GM04504 (cell line): ENCODE measurements at places on chromosomes 2 and 18.

GRCh38 chr2:191916826-191917225 lies 69.9 kb upstream of the CAVIN2 start:
- DNase-seq, result no peak

DNA sequence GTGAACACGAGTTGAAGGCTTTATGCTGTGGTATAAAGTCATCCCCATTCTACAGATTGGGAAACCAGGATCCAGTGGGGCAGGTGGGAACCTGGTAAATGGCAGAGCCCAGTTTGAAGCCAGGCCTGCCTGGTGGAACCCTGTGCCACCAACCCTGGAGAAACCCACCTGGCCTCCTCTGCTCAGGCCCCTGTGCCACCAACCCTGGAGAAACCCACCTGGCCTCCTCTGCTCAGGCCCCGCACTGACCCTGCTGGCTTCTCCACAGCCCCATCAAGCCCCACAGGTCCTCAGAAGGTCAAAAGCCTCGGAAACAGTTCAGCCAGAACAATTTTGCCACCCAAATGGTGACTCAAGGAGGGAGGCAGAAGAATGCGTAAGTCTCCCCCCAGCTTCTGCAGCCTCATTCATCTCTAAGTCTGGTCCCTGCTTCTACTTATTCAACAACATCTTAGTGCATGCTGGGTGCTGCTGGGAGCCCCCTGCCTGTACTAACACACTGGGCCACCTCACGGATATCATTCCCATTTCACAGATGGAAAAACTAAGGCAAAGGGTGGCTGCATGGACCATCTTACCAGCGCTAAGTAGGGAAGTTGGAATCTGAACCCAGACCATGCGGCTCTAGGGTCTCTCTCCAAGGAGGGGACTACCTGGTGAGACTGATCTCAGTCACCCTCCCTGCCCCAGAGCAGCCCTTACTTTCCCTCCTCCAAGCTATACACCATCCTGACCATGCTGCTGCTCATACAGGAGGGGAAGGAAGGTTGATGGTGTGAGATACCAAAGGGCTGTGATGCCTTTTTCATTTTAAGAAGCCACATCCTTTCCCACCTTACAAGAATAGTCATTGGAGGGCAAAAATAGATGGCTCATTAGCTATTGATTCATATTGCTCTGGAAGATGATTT lies 93.7 kb upstream of the ID2 start:
- DNase-seq, result no peak

DNA sequence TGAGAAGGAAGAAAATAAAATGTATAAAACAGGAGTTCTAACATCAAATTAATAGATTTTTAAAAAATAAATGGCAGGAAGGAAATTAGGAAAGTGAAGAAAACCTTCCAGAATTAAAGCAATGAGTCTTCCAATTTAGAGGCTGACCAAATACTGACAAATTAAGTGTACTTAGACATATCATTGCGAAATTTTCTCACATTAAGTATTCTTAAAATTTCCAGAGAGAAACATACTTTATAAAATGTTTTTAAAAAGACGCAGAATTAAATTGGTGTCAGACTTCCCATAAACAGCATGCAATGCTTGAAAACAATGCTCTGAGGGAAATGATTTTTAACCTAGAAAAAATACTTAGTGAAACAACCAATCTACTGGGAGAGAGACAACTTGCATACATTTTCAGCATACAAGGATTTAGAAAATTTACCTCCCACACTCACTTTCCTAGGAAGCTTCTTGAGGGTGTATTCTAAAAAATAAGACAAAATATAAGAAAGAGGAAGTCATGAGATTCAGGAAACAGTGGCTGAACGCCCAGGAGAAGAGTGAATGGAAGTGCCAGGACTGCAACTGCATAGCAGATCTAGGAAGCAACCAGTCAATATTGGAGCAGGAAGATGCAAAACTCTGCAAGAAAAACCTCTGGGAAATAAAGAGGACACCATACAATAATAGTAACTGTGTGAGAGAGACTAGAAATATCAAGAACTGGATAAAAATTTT lies 339.9 kb downstream of the ADCYAP1 start:
- DNase-seq, result no peak

DNA sequence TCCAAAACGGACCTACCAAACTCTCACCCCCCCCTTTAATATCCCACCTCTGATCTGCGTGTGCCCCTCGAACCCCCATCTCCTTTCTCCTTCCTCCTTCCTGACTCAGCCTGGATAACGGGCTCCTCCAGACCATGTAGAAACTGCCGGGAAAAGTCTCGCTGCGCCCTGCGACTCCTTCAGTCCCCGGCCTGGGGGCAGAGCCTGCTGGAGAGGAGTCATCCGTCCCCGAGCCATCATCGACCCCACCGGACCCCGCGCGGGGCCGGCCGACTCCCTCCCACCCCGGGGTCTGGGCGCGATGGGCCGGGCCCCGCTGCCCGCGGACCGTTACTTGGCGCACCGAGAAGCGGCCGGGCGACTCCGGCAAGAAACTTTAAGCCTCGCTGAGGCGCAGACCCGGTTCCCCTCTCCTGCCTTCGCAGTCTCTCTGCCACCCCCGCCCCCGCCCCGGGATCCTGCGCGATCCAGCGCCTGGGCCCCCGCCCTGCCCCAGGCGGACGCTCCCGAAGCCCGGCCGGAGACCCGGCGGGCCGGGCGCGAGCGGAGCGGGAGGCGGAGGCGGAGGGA lies 3.4 kb downstream of the ZEB2 start:
- no peak for DNase-seq

DNA sequence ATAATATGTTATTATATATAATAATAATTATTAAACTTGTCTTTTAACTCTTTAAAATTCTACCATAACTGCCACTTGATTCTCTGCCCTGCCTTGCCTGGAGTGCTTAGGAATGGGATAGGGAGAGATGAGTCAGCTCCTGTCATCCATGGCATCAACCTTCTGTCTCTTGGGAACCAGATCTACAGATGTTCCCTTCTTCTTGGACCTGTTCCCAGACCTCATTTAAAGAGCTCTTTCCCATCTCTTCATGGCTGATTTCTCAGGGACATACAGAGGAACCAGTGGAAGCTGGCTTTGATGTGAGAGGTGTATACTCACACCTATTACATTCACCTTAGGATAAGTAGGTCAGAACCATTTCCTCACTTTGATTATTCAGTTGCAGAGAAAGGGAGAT lies 155.3 kb upstream of the MYO3B start:
- peak; percentile 88 for DNase-seq

- no peak for DNase-seq
Observed at GRCh38 chr2:28340312-28341202, 52.1 kb upstream of the FOSL2 start.

DNA sequence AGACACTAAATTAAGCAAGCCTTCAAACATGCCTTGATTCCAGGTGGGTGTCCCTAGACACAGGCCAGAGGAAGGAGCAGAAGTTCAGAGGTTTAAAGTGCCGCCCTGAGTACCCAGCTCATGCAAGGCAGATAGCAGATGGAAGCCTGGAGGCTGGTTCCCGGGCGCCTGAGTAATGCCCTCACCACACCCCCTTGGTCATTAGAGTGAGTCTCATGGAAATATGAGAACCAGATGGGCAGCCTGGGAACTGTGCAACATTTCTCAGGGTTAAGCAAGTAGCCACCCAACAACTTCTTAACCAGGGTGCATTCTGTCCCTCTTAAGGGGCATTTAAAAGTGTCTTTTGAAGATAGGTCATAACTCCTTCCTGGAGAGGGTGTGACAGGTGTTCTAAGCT lies 44.1 kb downstream of the TGFA start:
- no peak for DNase-seq

GRCh38 chr2:5925604-5926003 lies 233.4 kb downstream of the SOX11 start:
- no peak for DNase-seq

GRCh38 chr2:120680136-120680761 lies 55.4 kb upstream of the GLI2 start:
- DNase-seq, result peak; percentile 78

- no peak for DNase-seq
Observed at GRCh38 chr2:130846686-130847375, 10.1 kb downstream of the ARHGEF4 start.

GRCh38 chr18:48222118-48222517 lies 187.1 kb downstream of the ZBTB7C start:
- no peak for DNase-seq

- no peak for DNase-seq
Observed at GRCh38 chr2:161354106-161354505, 45.9 kb downstream of the PSMD14 start.

DNA sequence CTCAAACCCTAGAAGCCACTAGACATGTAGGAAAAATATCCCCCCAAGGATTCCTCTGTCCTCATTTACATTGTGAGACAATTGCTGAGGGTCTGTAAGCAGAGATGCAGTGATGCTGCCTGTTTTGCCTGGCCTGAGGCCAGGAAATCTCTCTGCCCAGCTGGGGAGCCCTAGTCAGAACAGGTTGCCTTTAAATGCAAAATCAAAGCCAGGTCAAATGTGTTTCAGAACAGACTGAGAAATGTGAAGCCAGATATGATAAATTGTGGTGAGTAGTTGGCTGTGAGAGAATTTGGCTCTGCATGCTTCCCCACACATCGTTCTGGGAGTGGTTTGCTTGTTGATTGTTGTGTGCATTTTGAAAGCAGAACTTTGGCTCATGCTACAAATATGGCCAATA lies 38.4 kb upstream of the NXPH2 start:
- DNase-seq, result no peak
